ENCODE measurements at places on chromosomes 12 and 14.

DNA sequence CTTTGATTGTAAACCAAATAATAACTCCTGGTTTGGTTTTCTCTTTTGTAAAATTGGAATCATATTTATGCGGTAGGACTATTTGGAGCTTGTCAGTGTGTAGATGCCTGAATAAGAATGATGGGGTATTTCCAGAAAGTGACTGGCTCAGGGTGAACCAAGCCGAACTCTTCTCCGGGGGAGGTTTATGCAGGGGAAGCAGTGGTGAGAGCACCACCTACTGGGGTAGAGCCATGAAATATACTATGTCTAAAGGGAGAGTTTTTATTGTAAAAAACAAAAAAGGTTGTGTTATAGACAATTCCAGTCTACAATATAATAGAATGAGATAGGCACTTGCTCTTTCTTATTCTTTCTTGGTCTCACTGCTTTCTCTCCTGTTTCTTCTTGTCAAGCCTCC, 222.9 kb upstream of the SLC16A7 start:
- no peak for DNase-seq

- DNase-seq: no peak
Measured at GRCh38 chr12:52788876-52789636, 6.9 kb downstream of the KRT3 start.

DNA sequence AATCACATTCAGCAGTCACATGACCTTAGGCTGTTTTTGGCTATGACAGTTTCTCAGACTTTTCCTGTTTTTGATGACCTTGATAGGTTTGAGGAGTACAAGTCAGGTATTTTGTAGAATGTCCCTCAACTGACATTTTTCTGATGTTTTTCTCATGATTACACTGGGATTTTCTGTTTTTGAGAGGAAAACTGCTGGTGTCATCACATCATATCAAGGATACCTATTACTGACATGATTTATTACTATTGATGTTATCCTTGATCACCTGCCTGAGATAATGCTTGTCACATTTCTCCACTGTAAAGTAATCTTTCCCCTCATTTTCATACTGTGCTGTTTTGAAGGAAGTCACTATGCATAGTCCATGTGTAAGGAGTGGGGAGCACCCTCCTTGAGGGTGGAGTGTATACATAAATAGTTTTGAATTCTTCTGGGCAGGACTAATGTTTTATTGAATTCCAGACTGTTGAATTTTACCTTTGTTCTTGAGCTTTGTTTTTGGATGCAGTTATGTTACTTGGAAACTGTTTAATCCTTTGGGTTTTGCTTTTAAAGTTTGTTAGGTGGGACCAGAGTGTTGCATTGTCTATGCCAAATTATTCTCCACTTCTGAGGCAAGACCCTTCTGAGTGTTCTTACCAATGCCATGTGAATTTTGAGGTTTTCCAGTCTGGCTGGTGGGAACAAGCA, 444.5 kb upstream of the FAR2 start:
- no peak for DNase-seq

DNA sequence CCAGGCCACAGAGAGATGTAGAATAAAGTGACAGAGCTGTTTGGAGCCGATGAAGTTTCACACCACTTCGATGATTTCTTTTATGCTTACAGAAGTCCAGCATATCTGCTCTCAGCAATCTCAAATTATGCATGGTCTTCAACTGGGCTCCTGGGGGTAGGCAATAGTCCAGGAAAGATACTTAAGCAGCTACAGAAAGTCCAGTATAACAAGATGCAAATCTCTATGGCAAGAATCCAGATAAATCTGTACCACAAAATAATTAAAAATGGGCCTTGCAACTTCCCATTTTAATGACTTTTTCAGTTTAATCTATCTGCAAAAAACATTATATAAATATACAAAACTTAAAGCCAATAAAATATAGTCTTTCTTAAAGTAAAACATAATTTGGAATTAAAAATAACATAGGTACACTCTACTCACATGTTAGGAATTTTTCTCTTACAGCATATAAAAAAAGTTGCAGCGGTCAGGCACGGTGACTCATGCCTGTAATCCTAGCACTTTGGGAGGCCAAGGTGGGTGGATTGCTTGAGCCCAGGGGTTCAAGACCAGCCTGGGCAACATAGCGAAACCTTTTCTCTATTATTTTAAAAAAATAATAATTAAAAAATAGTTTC, 20.5 kb upstream of the RAD51AP1 start:
- DNase-seq: no peak

DNA sequence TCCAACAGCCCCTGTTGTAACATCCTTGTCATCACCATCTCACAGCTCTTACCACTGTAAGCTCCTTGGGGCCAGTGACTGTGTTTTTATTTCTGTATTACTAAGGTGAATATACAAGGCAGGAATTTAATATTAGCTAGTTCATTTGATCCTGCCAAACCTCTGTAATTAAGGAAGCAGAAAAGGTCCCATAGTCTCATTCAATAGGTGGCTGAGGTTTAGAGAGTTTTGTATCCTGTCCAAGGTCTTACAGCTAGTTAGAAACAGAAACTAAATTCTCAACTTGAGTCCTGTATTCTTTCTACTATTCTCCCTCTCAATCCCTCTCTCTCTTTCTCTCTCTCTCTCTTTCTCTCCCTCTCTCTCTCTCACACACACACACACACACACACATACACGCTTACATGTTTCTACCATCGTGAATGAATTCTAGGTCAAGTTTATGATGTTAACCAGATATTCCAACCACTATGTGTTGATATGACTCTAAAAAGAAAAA, 543 bp upstream of the GLIPR1 start:
- DNase-seq: no peak

DNA sequence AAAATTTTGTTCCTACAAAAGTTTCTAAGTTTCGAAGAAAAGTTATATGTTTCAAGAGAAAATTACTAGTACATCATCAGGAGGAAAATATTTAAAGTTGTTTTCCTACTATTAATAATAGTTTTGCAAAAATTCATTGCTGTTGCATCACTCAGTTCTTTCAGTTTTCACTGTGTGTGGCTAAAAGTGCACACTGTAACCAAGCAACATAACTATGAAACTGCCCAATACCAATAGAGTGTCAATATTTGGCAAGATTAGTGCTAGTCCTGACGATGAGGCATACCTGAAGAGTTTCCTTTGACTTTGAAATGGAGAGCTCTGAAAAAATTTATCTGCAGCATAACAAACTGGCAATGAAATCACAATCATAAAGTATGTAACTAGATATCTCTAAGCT, 194.3 kb downstream of the CPNE8 start:
- DNase-seq: no peak

DNA sequence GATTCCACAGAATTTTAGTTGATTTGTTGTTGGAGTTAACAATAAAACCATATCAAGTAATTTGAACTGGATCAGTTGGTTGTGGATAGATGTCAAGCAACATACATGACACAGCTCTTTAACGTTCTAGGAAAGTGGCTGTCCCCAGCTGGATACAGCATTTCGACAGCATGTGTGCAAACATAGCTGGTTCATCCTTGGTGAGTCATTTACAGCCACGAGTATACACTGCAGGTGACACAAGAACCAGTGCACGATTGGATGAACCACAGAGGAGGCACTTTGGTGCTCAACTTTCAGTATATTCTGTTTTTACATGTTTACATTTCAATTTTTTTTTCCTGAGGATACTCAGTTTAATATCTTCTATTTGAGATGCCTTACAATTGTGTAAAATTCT, 242.4 kb downstream of the TMEM117 start:
- no peak for DNase-seq

GRCh38 chr12:48077111-48077510, 28.8 kb downstream of the SENP1 start:
- no peak for DNase-seq

DNA sequence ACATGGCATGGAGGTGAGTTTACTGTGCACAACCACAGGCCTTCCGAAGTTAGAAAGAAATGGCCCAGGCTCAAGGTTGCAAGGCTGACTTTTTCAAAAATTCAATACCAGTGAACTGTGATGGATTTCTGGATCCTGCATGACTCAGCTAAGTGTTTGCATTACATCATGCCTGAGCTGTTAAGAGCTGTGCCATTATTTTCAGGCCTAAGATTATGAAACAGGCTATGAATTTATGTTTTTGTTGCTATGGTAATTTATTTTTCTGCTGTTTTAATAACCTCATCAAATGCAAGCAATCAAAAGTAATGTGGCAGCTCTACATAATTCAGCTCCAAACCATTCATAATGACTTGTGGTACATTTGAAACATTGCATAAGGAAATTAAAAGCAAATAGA, 457.7 kb upstream of the TMEM132C start:
- no peak for DNase-seq

DNA sequence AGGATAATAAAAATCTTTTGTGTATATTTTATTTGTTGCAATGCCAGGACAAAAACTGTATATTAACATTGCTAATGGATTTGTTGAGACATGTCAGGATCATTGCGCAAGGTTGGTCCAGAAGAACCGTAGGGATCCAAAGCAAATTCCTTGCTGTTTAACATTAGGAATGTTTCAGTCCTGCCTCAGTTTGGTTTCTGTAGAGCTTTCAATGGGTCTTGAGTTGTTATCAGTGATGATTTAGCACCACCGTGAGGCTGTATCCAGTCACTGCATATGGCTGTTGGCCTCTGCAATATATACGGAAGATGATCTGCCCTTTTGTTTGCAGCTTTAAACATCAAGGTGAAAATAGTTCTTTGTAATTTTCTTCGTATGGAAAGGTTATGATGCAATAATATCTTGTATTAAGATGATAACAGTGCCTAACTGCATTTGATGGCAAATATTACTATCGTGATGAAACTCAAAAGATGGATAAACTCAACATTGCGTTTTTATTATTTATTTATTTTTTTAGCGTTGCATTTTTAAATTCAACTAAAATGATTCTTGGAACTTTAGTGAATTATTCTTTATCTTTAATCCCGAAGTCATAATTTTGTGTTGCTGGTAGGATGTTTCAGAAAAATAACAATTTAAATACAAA, 231.2 kb downstream of the AKAP6 start:
- DNase-seq: no peak

DNA sequence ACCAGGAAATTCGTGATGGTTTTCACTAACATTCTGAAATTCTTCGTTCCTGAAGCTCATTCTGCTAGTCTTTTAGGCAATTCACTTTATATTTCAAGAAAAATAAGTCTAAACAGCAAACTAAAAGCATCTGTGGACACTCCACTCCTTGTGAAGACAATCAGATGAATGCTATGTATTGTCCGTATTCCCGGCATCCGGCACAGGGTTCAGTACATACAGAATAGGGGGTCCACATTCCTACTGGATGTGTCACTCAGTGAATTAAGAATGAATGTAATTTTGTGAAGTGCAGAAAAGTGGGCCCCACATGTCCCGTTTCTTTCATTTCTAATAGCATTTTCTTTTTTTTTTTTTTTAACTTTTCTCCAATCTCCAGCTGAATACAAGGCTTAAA, 241.3 kb downstream of the GRIN2B start:
- DNase-seq: no peak

GRCh38 chr14:102525929-102526497, 16.4 kb upstream of the ANKRD9 start:
- DNase-seq: no peak

- DNase-seq: no peak
Measured at GRCh38 chr12:116591855-116592637, 32.9 kb downstream of the MAP1LC3B2 start.

- DNase-seq: no peak
Measured at GRCh38 chr14:106506881-106507305, 980.5 kb downstream of the TMEM121 start.

DNA sequence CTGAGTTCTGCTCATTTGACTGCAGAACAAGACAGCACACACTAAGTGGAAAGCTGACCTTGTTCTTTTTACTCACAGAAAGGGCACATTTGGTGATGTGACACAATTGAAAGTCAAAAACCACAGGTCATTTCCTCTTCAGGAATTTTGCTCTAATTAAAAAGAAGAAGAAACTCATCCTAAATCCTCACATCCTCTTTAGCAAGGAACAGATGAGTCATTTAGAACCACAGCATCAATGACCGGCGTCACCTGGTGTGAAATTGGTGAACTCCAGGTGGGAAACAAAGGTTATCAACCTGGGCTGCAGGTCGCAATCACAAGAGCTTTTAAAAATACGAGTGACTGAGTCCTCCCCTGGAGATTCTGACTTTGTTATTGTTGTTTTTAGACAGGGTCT, 2.9 kb upstream of the RNU6-8 start:
- DNase-seq: no peak

- no peak for DNase-seq
Measured at GRCh38 chr14:97578982-97579548, 781.9 kb downstream of the VRK1 start.

GRCh38 chr12:66984962-66985361, 284.2 kb upstream of the CAND1 start:
- DNase-seq: no peak

DNA sequence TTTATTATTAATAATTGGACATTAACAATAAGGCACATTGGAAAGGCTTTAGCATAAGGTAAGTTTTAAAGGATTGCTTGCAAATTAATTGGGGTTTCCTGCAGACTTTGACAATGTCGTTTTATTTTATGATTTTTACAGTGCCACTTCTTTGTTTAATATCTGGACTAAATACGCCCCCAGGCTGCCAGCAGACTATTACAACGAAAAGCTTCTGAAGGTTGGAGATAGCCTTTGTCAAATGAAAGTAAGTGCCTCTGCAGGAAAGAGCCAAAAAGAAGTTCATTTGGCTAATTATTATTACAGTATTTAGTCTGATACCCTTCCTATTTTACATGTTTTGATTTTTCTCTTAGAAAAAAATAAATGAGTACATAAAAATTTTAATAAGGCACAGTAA, 11.3 kb downstream of the CFAP54 start:
- no peak for DNase-seq

DNA sequence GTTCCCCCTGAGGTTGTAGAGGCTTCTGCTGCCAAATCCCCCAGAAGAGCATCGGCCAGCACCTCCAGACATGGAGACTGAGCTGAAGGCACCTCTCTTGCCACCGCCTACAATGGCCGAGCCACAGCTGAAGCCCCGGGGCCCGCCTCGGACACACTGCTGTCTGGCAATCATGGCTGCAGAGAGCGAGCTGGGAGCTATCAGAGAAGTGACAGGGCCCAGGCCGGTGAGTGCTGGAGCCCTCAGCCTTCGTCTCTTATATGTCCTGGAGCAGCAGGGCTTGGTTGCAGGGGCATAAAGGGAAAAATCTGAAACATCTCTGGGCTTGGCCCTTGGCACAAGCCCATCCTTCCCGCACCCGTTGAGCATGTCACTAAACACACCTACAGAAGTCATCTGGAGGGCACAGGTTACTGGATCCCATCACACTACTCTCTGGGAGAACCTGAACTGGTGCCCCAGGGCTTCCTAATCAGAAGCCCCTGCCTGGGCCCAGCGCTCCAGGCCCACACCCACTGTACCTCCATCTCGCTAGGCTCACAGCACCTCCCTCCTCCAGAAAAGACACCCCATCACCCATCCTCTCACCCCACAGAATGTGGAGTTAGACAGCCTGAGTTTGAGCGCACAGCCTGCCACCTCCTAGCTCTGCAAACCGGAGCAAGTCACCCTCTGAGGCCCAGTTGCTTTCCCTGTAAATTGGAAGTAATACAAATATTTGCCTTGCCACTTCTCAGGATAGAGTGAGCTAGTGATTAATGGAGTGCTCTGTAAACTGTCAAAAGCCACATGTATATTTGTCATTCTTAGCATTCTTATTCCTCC, at the start of gene KRT4:
Gene KRT4 (minus strand): TSS at position 232 of the 825 bp plus-strand sequence. CDS start 58 bp downstream, at position 174.
- no peak for DNase-seq
